ENCODE measurements at places on chromosomes 13 and 19.
A peak's percentile ranks its signal among the peaks of the same experiment; 100 is the strongest.

DNA sequence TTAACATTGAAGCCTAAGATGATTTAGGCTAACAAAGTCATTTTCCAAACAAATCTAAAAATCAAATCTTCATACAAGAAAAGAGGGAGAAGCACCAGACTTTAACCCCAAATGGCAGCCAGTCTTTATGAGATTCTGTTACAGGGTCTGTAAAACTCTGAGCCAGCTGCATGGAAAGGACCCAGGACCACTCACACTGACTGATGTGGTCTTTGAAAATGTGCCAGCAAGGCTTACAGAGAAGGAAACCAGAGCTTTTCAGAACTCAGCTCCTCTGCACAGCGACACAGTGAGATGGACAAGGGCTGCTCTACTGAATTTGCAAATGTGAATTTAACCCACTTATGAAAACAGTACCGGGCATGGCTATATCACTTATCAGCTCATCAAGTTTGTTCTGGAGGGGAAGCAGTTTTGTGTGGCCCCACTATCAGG is 98.8 kb upstream of the SERP2 start:
- no peak for DNase-seq

GRCh38 chr19:44903602-44904425 is 1.8 kb upstream of the APOE start:
- DNase-seq, result no peak

- DNase-seq, result no peak
Measured at GRCh38 chr19:18475762-18476331, 37.9 kb upstream of the ISYNA1 start.

DNA sequence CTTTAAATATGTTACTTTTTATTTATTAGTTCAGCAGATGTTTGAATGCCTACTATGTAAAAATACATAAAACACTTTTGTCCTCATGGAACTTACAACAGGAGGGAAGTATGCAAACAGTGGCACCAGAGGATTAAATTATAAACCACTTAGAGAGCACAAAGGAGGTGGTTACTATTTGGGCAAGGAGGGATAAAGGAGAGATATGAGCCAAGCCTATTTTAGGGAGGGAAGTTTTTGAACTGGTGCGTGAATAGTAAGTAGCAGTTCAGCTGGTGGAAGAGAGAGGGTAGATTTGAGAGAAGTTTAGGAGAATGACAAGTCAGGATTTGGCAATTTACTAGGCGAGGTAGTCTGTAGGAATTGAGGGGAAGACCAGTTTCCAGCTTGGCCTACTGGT is 8.6 kb downstream of the AKAP11 start:
- DNase-seq, result no peak

GRCh38 chr19:52176574-52176973 is 5.2 kb upstream of the ZNF836 start:
- no peak for DNase-seq

GRCh38 chr13:100890645-100891044 is 216.1 kb upstream of the TMTC4 start:
- DNase-seq, result peak; percentile 83

DNA sequence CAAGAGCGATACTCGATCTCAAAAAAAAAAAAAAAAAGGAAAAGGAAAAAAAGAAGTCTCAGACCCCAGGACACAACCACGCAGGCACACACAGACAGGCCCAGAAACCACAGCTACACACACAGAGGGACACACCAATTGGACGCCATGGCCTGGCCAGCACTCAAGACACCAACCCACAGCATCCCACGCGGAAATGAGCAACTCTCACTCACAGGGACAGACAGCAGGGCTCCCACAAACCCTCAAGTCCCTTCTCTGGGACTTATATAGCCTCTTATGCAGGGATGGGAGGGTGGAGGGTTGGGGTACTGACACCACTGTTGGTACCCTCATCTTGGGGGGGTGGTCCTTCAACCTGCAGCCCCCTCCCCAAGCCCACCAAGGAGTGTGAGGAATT is 5.9 kb downstream of the NOTCH3 start:
- no peak for DNase-seq

GRCh38 chr13:66829803-66830202 is 400.3 kb downstream of the PCDH9 start:
- no peak for DNase-seq

GRCh38 chr19:56819166-56819565 is 21.4 kb downstream of the PEG3 start:
- DNase-seq, result no peak
